Smooth muscle cell of the coronary artery (primary cell): ENCODE measurements at places on chromosomes 5 and 9. TPM values are rescaled to one million over a fixed set of nuclear protein-coding genes. Genes with fewer than 3 reads are reported as not detected.

Gene TGFBR1
- total RNA-seq, result 30.1 and 64.7 TPM in 2 replicates

Gene IER5L
- 19.8 and 49.8 TPM in 2 replicates for total RNA-seq

Gene THBS4
- 0.53 and 11.2 TPM in 2 replicates for total RNA-seq

Gene FGF10
- total RNA-seq, result not detected in 2 replicates

Gene SLC46A2
- total RNA-seq, result not detected in 2 replicates

Gene UHRF2
- total RNA-seq, result 45.4 and 60.1 TPM in 2 replicates

Gene HMHB1
- total RNA-seq, result not detected in 2 replicates

Gene DOLPP1
- 5.1 and 9.2 TPM in 2 replicates for total RNA-seq
